ENCODE measurements at places on chromosomes 4 and X.

GRCh38 chr4:168585168-168586091 lies 88.6 kb downstream of the PALLD start:
- peak; percentile 33 for DNase-seq

DNA sequence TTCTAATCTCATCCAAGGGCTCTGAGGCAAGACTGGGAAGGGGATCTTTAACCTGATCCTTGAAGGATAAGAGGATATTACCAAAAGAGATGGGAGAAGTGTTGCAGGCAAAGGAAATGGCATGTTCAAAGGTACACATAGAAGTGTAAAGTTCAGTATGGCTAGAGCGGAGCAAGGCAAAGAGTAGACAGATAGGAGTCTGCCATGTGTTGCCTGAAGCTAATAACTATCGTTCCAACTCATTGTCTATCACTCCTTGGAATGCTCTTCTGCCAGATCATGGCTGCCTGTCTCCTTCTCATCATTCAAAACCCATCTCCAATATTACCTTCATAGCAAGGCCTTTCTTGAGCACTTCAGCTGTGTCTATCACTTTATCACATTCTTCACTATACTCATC lies 55.2 kb upstream of the IL1RAPL2 start:
- DNase-seq, result no peak

GRCh38 chr4:143597276-143597675 lies 83.8 kb downstream of the SMARCA5 start:
- DNase-seq, result no peak

GRCh38 chr4:85127653-85128052 lies 161.2 kb upstream of the WDFY3 start:
- DNase-seq, result no peak

- no peak for DNase-seq
Measured at GRCh38 chr4:83128240-83128929, 13.9 kb upstream of the PLAC8 start.

DNA sequence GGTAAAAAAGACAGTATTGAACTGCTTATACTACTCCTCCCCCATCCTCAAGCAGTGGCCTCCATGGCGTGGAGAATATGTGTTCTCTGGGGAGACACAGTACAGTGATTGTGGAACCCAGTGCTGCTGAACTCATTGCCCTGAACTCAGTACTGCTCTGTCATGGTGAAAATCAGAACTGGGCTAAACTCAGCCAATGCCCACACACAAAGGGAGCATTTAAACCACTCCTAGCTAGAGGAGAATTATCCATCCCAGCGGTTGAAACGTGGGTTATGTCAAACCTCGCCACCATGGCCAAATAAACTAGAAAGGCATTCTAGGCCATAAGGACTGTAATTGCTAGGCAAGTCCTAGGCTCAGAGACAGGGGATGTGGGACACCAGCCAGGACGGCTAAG lies 131.8 kb downstream of the SPOCK3 start:
- no peak for DNase-seq

DNA sequence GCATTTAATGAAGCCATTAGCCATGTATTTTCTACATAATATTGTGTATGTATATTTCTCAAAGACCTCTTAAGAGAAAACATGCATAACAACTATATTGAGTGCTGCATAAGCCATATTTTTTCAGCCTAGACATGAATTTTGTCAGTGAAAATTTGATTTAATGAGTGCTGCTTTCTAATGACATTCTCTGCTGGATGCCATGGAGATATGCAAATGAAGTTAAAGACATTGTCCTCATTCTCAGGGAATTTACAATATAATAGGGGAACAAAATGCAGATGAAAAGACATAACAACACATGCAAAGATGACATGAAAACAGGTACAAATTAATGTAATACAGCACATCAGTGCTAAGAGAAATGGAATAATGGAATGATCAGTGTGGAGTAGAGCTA lies 118.7 kb downstream of the ATOH1 start:
- DNase-seq, result no peak

GRCh38 chrX:154056770-154057241 lies 37.1 kb upstream of the IRAK1 start:
- DNase-seq, result no peak

DNA sequence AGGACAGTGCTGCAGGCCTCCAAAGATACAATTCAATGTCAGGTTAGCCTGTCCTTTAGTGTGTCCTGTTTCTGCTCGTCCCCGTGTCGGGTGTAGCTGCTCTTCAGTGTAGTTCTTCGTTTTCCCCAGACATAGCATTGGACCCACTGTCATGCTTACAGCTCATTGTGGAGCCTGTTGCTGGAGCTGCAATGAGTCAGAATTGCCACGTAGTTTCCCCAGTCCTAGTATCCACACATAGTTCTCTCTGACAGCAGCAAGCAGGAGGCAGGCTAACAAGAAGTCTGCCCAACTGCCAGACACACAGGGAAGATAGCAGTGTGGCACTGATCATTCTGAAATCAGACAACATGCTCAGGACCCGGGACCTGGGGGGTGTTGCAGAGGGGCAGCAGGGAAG lies 49.2 kb downstream of the MOSPD2 start:
- no peak for DNase-seq

GRCh38 chrX:43953218-43953617 lies 20.0 kb downstream of the NDP start:
- DNase-seq, result no peak

- no peak for DNase-seq
Measured at GRCh38 chrX:97199501-97199900, 315.8 kb downstream of the RPA4 start.

GRCh38 chr4:175530655-175531054 lies 281.4 kb downstream of the GPM6A start:
- no peak for DNase-seq

DNA sequence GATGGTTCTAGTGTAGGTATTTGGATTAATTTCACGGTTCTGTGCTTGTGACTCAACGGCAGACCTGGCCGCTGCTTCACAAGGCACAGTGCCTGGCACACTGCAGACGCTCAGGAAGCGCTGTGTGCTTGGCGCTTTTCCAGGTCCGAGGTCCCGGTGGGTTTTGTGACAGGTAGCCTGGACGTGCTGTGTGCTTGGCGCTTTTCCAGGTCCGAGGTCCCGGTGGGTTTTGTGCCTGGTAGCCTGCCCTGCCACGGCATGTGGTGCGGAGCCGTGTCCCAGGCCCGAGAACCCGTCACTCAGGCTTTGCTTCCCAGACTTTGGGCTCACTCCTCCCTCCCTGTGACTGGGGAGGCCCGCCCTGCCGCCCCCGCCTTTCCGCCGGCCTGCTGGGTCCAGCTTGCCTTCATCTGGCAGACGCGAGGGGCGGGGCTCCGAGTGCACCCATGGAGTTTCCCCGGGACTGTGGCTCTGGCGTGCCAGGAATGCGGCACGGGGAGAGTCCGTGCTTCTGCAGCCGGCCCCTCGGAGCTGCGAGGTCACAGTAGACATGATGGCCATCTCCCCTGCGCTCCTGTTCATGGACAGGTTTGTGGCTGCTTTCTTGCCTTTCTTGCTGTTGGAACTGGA lies 44.2 kb downstream of the TBC1D14 start:
- no peak for DNase-seq

GRCh38 chr4:20391198-20391597 lies 139.5 kb downstream of the SLIT2 start:
- no peak for DNase-seq

DNA sequence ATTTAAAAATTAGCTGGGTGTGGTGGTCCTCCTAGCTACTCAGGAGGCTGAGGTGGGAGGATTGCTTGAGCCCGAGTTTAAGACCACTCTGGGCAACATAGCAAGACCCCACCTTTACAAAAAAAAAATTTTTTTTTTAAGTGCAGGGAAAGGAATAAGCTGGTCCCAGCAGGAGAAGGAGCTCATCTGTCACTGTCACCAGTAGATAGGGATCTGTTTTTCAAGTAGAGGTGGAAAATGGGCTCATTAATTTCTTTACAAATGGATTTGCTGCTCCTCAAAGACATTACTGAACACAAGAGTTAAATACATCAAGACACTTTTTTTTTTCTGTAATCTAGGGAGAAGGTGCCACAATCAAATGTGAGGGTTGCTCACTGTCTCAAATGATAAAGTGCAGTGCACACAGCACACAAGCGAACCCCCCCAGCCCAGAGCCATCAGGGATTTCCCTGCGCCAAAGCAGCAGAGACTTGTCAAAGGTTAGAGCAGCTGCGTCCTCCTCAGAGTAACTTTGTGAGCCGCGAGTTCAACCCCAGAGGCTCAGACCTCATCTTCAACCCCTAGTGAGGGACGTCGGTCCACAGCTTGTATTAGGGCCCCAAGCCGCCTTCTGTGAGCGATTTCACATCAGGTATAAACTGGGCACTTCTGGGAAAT lies 14.3 kb upstream of the MTNR1A start:
- DNase-seq, result no peak

DNA sequence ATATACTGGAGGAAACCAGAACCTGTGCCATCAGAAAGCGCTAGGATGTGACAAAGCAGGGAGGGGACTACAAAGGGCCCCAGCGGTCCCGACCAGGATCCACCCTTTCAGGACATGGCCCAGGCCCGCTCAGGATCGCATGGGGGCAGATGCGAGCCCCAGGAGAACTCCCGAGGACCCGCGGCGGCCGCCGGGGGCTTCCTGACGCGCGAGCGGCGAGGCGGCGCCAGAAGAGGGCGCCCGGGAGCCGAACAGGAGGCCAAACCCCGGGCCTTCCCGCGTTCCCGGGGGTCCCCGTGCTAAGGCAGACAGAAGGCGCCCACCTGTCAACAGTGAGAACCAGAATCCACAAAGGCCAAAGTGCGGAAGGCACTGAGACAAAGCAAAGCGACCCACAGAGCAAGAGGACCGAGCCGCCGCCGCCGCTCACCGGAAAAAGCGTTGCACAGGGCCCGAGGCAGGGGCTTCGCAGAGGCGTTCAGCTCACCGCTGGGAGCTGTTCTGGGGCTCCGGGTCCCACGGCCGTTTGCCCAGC lies 7.3 kb upstream of the OPN1LW start:
- peak; percentile 81 for DNase-seq

- peak; percentile 47 for DNase-seq
Measured at GRCh38 chr4:184792950-184793555, 32.7 kb downstream of the ACSL1 start.

DNA sequence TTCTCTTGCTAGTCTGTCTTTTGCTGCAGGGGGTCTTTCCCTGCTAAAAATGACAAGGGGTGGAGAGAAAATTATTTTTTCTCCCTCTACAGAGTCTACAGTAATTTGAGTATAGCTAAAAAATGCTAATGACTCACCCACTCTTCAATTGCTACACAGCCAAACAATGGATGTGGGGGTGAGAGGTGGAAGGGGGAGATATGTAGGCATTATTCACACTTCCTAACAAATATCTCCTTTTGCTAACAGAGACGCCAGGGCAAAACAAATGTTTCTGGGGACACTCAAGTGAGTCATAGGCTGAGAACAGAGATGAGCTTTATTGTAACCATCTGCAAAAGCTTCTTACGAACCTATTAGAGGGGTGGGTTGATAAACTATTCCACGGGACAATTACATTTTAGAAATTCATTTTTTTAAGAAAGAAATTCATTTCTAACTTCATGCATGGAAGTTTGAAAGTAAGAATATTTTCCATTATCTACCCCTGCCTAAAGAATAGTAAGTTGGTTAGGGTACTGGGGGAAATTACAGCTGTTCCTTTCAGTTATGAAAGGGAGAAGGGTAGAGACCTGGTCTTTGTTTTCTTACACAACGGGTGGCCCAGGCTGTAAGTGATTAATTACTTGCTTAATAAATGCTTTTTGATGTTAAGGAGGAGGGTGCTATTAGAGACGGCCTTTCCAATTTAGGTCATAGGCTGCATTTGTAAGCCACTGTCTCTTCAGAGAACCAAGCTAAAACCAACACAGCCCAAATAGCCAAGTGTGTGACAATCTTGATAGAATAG lies 12.8 kb downstream of the SCD5 start:
- no peak for DNase-seq

GRCh38 chr4:165517216-165517615 lies 138.4 kb downstream of the CPE start:
- no peak for DNase-seq

DNA sequence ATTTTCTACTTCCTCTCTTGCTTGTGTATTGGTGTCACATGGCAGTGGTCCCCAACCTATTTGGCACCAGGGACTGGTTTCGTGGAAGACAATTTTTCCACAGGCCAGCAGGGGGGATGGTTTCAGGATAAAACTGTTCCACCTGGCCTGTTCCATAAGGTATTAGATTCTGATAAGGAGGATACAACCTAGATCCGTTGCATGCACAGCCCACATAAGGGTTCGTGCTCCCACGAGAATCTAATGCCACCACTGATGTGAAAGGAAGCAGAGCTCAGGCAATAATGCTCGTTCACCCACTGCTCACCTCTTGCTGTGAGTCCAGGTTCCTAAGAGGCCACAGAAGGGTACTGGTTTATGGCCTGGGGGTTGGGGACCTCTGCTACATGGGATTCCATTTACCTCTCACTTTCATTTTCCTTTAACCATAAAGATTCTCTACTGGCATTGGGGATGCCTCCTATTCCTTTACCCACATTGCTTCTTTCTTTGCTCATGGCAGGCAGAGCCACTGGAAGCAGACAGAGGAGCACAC lies 38.1 kb downstream of the SEC31A start:
- DNase-seq, result no peak

GRCh38 chrX:98194036-98194435 lies 1310.3 kb downstream of the RPA4 start:
- DNase-seq, result no peak

GRCh38 chr4:125352521-125352920 lies 37.8 kb downstream of the FAT4 start:
- no peak for DNase-seq

DNA sequence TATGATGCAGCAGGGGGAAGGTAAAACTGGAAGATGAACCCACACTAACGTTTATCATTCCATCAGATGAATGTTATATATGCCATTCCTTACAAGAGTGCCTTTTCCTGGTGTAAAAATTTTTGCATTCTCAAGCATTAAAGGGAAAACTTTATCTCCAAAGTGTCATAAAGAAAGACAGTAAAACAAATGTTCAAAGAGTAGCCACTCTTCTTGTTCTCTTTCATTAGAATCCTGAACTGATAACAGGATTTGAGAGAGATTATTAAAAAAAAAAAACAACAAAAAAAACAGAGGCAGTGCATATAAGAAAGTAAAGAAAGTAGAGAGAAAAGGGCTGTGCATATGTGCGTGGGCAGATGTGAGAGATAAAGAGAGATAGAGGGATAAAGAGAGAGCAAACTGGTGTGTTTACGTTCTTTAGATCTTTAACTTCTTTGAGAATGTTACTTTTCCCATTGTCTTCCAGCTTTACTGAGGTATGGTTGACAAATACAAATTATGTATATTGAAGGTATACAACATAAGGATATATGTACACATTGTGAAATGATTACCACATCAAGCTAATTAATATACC lies 275.4 kb downstream of the HS3ST1 start:
- DNase-seq, result no peak

- no peak for DNase-seq
Measured at GRCh38 chr4:14943749-14944148, 58.5 kb upstream of the CPEB2 start.

DNA sequence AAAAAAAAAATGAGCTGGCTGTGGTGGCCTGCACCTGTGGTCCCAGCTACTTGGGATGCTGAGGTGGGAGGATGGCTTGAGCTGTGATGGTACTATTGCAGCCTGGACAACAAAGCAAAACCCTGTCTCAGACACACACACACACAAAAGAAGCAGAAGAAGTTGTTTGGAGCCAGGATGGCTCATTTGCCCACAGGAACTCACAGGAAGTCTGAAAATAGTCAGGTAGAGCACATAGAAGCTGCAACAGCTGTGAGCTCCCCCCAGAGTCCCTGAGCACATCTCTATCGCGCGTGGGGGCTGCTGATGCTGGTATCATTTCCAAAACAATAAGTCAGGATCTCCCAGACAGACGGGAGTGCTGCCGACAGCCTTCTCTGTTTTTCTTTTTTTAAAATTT lies 13.4 kb upstream of the DHRSX start:
- DNase-seq, result no peak

GRCh38 chr4:73419106-73420038 lies 15.3 kb downstream of the ALB start:
- DNase-seq, result no peak

GRCh38 chrX:28756647-28757046 lies 169.4 kb downstream of the IL1RAPL1 start:
- DNase-seq, result no peak

Data from stimulated activated naive CD8-positive, alpha-beta T cell treated with anti-CD3 and anti-CD28 coated beads, Interleukin-15, Interleukin-2, amounts not matched to agents 100 U/mL and 50 U/mL, for 24 hours (primary cell).